ENCODE measurements at places on chromosomes 12 and 14.

DNA sequence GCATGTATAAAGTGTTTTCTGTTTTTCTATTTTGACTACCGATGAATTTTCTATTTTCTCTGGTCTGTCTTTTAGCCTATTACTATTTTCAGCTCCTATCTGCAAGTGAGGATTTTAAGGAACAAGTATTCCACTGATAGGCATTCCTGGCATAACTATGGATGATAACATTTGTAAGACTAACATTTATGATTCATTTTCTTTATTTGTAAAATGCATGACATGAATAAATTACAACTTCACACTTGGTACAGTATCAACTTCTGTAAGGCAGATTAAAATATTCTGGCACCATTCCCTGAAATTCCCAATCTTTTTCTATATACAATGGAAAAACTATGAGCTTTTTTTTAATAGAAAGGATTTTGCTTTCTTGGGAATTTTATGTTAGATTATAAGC, 121.0 kb upstream of the GARIN2 start:
- no peak for DNase-seq

GRCh38 chr12:109193896-109194295, 77.5 kb downstream of the ACACB start:
- no peak for DNase-seq

DNA sequence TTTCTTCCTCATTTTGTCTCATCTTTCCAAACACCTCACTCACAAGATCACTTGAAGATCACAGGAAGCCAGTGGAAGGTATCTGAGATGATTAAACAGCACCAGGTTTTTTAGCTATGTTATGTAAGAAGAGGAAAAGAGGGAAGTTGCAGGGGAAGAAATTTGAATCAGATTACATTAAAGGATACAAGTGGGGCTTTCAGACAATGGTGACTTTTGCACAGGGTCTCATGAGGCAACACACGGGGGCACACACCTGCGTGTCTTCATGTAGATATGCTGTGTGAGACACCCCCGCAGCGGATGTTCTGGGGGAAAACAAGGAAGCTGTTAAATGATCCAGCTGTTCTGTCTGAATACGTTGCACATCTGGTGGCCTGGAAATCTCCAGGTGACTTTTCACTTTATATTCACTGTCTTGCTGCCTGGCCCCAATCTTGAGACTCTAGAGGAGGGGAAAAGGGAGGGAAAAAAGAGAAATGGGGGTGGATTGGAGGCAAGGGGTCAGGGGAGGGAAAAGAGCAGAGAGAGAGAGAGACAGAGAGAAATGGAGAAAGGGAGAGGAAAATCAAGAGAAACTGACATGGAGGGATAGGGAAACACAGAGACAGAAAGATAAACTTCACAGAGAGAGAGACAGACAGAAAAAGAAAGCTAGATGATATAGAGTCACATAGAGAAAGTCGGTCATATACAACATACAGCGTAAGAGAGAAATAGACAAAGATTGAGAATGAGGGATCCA, 36.3 kb upstream of the PPP1CC start:
- no peak for DNase-seq

GRCh38 chr12:89636776-89637160, 71.9 kb downstream of the ATP2B1 start:
- no peak for DNase-seq

DNA sequence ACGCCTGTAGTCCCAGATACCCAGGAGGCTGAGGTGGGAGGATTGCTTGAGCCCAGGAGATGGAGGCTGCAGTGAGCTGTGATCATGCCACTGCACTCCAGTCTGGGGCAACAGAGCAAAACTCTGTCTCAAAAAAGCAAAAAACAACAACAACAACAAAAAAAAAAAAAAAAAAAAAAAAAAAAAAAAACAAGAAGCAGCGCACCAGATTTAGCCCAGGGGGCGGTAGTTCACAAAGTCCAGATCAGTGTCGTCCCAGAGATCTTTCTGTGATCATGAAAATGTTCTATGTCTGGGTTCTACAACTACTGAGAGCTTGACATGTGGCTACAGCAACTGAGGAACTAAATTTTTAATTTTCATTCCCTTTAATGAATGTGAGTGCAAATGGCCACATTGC, 27.4 kb downstream of the OAS2 start:
- DNase-seq = no peak

DNA sequence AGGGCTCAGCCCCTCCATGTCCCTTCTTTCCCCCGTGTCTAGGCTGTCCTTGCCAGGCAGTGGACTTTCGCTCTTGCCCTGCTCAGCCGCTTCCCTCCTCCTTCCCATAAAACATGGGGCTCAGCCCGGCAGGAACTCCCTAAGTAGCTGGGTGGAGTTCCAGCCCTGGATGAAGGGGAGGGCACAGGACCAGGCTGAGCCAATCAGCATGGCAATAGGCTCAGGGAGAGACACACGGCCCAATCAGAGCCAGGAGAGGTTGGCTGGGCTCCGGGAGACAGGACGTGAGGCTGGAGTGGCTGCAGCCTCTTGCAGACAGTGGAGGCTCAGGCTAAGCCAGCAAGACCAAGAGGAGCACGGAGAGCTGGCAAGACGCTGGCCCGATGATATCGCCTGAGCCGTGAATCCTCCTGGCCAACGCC, 54.3 kb downstream of the GALNT9 start:
- DNase-seq = no peak

DNA sequence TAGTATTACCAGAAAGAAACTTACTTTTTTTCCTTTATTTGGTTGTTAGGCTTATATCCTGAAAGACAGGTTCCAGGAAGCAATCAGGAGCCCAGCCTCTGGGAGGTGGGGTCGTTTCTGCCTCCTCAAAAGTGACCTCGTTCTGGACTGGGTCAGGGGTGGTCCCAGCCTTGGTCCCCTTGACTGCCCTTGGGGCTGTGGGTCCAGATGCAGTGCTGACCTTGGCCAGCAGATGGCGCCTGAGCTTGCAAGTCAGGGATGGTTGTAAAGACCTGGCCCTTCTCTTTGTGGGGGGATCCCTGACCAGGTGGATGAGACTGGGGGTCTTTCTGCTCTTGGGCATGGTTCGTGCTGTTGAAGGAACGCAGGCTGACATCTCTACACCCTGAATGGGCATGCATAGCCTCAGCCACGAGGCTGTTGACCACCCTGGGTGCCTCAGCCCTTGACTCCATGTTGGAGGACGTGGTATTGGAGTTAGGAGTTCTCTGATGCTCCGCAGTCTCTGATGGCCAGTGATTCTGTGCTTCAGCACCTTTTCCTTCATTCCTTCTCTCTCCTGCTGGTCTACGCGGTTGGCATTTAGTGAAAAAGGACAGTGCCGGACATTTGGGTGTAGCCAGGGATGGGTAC, 62.4 kb downstream of the ADCK1 start:
- peak; percentile 36 for DNase-seq

DNA sequence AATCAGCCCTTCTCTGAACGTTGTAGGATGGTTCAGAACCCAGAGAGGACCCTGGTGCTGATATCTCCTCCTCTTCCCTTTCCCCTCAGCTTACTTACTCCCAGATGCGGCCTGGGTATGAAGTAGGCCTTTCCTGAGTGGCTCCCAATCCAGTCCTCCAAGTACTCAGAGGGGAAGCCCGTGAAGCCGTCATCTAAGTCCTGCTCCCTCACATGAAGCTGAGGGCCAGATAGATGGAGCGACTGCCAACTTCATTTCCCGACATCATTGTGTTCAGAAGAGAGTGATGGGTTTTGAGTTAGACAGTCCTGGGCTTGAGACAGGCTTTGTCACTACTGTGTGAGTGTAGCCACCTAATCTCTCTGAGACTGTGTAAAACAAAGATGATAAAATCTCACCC, 2.7 kb downstream of the APOLD1 start:
- DNase-seq = no peak

Measured in MM.1S (cell line).